CD4-positive, alpha-beta T cell treated with Interleukin-6 at 100 ng/mL for 8 hours (primary cell): ENCODE measurements at places on chromosomes 1 and 21.
A peak's percentile ranks its signal among the peaks of the same experiment; 100 is the strongest.

GRCh38 chr1:66648901-66649595 lies 103.2 kb upstream of the DYNLT5 start:
- no peak for DNase-seq

- no peak for DNase-seq
These were observed 36.3 kb upstream of the FAM3B start for GRCh38 chr21:41280115-41280919.

- no peak for DNase-seq
These were observed 57.6 kb downstream of the ABCA4 start for GRCh38 chr1:94063379-94063778.

DNA sequence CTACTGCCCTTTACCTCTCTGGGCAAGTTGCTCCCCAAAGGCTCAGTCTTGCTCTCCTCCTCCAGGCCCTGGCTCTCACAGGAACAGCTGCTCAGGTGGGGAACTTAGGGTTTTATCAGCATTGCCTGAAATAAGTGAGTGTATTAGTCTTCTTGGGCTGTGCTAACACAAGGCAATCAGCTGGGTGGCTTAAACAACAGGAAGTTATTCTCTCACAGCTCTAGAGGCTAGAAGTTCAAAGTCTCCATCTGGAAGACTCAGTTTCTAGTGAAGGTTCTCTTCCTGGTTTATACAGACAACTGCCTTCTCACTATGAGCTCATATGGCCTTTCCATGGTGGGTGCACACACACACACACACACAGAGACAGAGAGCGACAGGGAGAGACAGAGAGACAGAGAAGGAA lies 2.8 kb upstream of the CD1C start:
- DNase-seq, result no peak

GRCh38 chr1:54323921-54324250 lies 82.3 kb downstream of the SSBP3 start:
- no peak for DNase-seq

DNA sequence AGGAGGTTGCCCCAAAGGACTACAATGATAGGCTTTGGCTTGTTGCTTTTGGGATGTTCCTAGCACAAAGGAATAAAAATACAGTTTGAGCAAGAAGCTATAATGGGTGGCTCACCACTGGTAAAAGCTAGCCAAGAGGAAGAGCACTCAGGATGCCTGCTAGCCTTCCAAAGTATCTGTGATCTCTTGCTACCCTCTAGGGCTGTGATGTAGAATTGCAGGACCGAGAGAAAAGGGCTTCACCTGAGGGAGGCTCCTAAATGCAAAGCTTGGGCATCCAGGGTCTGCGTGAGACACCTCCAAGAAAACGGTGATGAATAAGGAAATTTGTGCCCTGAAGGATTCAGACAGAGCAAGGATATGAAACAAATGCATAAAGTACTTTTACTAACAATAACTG lies 17.7 kb downstream of the IVL start:
- DNase-seq, result no peak

DNA sequence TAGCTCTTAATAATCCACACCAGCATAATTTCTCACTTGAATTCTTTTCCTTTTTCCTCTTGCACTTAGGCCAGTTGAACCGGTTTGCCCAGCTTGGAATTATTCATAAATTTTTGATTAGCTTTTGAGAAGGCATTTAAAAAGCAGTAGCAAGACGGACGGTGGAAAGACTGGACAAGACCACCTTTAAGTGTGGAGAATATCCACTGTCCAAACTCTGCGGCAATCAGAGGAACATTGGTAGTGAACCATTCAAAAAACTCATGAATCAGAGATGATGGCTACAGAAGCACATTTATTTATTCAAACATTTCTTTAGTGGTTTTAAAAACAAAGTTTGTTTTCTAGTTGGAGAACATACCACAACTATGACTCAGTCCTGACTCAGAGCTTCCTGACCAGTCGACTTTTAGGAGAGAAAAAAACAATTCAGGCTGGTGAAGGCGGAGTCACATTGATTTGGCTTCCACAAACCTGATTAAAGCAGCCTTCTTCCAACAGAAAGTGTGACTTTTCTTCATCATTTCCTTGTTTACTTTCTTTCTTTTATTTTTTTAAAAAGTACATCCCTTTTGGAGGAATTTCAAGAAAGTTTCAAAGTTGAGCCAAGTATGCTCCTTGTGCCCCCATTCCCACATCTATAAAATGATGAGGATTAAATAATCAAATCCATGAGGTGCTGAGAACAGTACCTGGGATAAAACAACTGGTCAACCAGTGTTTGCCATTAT lies 128.8 kb downstream of the ADSS2 start:
- DNase-seq, result peak; percentile 71

DNA sequence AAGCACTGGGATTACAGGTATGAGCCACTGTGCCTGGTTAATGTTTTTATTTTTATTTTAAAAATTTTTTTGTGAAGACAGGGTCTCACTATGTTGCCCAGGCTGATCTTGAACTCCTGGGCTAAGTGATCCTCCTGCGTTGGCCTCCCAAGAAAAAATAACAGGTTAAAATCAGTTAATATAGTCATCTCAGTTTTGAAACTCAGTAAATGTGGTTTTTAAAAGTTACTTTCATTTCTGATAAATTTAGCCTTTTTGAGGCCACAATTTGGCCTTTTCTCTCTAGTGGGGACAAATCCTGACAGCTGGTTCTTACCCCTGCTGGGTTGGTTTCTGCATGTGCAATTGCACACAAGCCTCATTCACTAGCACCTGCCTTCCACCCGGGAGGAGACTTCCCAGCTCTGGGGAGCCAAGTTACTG lies 13.3 kb downstream of the PMF1 start:
- DNase-seq, result no peak

GRCh38 chr1:118117521-118117920 lies 67.5 kb downstream of the SPAG17 start:
- DNase-seq, result no peak

DNA sequence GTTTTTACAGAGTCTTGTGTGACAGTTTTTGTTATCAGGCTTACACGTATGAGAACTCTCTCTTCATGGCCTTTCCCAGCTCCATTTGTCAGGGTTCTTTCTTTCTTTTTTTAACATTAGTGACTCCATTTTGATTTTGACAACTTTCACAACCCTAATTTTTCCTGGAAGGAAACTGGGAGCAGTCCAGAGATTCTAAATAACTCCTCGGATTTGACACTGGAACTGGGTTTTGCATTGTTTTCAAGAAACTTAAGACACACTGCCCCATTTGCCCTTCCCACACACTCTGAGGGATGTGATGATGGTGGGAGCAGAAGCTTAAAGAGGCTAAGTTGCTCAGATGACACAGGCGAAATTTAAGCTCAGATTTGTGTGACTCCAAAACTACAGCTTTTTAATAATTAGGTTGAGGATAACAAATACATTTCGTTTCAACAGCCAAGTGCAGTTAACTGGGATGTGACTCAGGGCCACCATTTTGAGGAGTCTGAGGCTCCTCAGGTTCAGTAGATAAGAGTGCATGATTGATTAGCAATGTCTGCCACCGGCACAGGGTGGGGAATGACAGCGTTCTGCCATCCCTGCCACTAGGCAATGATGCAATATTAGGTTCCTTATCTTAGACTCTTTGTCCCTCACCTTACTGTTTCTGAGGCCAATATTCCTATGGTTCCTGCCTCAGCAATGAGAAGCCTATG lies 95.1 kb upstream of the ATP1A1 start:
- no peak for DNase-seq

DNA sequence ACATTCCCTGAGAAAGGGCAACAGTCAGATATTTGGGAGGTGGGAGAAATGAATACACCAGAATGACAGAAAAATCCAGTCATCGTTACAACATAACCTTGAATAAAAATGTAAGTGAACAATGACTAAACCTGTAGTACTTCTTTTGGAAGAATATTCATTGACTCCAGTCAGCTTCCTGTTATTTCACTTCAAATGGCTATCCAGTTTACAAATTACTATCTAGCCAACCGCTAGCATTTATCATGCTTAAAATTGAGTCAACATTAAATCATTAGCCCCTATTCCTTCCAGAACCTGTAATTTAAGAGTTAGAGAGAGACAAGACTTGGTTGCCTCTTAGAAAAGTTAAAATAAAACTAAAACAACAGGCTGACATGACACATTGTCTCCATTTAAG lies 33.6 kb downstream of the WLS start:
- DNase-seq, result no peak

GRCh38 chr1:28248273-28249012 lies 10.9 kb upstream of the SESN2 start:
- peak; percentile 83 for DNase-seq

DNA sequence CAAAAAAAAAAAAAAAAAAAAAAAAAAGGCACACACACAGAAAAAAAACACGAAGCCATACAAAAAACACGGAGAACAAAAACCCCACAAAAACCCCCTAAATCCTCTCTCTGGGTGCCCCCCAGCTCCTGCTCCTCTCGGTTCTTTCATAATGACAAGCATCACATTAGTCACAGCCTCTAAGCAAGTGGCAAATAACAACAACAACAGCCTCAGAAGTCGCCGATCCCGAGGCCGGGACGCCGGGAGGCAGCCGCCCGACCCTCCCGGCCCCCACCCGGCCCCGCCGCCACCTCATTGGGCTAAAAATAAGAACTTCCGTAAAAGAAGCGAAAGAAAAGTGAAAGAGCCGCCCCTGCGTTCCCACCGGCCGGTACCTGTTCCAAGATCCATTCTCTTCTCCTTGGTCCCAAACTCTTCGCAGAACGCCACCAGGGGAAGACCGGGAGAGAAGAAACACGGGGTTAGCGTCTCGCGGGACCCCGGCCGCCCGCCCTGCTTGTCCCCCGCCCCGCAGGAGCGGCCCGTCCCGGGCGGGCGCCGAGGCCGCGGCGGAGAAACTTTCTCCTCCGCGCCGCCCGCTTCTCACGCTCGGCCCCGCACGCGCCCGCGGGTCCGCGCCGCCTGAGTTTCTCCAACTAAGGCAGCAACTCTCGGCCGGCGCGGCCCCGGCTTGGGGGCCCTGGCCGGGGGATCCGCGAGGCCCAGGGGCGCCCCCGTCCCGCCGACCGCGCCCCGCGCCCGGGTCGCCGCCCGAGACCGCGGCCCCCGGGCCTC lies 102.8 kb downstream of the CASZ1 start:
- DNase-seq, result peak; percentile 12

DNA sequence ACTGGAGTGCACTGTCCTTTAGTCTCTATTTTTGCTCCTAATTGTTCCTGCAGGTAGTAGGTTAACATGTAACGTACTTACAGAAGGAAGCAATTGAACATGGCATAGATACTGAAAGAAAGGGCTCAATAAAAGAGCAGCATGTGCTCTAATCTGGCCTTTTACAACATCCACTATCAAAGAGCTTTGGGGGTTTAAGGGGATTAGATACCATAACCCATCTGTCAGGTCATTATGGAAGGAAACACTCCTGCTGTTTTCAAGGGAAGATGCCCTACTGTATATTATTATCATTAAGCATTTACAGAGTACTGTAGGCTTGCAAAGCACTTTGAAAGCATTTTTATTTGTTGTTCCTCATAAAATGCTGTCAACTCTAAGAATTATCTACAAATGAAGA lies 152.8 kb downstream of the TTLL7 start:
- DNase-seq, result no peak

DNA sequence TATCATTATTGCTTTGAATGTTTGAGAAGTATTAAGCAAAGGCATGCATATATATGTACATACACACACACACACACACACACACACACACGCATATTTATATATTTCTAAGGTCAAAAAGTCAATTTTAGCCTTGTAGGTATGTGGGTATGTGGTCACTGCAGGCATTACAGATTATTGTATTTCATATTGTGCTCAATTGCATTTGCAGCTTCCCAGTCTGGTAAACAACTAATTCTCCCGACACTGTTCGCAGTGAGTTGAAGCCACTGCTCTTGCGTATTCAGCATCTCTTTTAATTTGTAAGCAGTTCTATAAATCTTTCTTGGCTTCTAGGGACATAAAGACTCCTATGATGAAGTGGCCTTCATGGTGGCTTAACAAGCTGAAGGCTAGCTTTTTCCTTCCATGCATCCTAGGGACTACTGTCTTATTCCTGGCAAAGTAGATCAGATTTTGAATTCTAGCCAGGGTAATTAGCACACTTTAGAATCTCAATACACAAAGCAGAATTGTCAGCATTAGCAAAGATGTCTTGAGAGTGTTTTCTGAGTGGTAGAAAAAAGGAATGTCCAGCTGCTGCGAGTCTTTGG lies 368.6 kb upstream of the NEGR1 start:
- no peak for DNase-seq

DNA sequence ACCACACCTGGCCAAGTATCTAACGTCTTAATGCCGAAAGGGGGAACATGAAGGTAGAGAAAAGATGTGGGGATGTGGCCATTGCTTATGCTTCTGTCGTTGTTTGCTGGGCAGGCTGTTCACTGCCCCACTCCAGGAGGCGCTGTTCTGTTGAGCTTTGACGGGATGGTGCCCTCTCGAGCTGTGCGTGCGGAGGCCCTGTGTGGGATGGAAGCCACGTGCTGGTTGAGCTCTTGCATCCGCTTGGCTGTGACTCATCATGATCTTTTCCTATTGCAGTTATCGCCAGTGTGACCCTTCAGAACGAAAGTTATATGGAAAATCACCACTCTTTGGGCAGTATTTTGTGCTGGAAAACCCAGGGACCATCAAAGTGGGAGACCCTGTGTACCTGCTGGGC lies 26.3 kb downstream of the MTARC1 start:
- DNase-seq, result no peak

DNA sequence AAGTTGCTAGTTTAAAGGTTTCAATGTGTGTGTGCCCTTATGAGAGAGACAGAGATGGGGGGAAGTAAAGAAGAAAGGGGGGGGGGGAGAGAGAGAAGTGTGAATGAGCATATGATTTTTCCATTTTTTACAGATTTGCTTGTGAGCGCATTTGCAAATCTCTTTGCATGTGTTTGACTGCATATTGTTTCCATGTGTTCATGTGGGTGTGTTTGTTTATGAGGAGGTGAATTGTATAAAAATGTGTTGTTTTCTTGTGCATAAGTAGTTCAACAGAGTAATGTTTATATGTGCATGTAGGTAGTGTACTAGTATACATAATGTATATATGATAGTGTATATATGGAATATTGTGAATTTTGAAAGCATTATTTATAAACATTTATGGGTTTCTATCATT lies 205.9 kb upstream of the SPAG17 start:
- DNase-seq, result no peak

- no peak for DNase-seq
These were observed 36.2 kb downstream of the KCNN3 start for GRCh38 chr1:154833841-154834240.

- DNase-seq, result no peak
These were observed 17.1 kb downstream of the ADORA1 start for GRCh38 chr1:203144661-203145060.
